NCI-H69 (cell line): ENCODE measurements at places on chromosomes 12 and 14.

GRCh38 chr14:39219075-39219499 is 14.6 kb upstream of the MIA2 start:
- DNase-seq = no peak

- peak; percentile 76 for DNase-seq
Observed at GRCh38 chr14:101173698-101174521, 270.4 kb upstream of the RTL1 start.

DNA sequence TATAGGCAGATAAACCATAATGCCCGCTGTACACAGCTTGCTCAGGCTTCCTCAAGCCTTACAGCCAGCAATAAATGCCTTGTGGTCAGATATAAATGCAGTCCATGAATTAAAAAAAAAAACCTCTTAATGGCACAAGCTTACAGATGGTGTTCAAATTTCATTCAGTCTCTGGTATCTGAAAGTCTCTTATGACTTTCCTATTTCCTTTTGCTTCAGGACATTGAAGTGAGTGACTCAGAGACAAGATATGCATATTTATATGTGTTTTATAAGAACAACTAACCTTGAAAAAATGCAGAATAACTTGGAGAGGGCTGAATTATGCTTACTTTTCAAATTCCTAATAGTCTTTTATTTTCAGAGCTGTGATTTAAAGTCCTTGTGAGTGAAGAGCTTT is 426.9 kb upstream of the MIS18BP1 start:
- DNase-seq = no peak

- DNase-seq = no peak
Observed at GRCh38 chr12:70876952-70877351, 43.6 kb downstream of the PTPRR start.

- DNase-seq = no peak
Observed at GRCh38 chr12:90965204-90965603, 10.2 kb upstream of the CCER1 start.

GRCh38 chr12:101915841-101916240 is 38.5 kb downstream of the DRAM1 start:
- no peak for DNase-seq

- no peak for DNase-seq
Observed at GRCh38 chr12:59736359-59736758, 140.5 kb downstream of the SLC16A7 start.

- DNase-seq = no peak
Observed at GRCh38 chr12:111269718-111270117, 99.2 kb downstream of the PHETA1 start.
